Testis (tissue), 5 donors: ENCODE measurements at places on chromosomes 2 and 18. TPM values are rescaled to one million over a fixed set of nuclear protein-coding genes. Genes with fewer than 3 reads are reported as not detected.

DNA sequence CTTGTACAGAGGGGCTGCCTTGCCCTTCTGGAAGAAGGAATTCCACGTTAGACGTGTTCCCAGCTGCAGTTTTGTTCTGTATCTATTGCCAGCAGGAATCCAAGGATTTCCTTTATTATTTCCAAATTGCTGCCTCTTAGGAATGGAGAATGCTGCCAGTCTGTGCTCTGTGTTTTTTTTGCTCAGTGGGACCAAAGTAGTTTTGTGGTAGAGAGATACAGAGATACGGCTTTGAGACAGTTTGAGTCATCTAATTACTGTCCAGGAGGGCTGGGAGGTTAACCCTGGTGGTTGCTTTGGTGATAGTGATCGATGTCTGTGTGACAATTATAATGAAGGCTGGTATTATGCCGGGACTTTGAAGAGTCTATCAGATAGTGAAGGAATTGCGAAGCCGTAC lies 26.3 kb downstream of the ASAP2 start:
- DNase-seq: no peak

DNA sequence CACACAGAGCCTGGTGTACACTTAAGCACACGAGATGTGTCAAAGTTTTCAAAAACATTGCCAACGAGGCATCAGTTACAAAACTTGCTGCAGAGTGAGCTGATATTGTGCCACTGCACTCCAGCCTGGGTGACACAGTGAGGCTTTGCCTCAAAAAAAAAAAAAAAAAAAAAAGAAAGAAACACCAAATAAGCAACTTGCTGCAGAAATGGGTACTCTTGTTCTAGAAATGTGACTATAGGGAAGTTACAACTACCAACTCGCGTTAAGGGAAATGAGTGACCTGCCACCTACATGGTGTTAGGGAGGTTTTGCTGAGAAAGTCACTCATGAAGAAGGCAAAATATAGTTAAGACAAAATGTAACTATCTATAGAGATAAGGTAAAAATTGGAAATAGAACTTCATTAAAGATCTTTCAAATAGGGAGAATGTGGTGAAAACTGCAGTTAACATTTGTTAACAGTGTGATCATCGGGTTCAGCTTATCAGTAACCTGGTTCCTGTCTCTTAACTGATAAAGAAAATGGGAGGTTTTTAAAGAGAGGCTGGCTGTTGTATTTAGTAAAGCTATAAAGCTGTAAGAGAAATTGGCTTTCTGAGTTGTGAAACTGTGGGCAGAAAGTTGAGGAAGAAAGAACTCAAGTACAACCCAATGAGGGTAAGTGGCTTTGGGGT lies at the start of gene IL1RL1:
TSS of gene IL1RL1 (plus strand) at position 600 of the 677 bp plus-strand sequence. CDS start 26,702 bp downstream, outside the sequence.
- DNase-seq: no peak

DNA sequence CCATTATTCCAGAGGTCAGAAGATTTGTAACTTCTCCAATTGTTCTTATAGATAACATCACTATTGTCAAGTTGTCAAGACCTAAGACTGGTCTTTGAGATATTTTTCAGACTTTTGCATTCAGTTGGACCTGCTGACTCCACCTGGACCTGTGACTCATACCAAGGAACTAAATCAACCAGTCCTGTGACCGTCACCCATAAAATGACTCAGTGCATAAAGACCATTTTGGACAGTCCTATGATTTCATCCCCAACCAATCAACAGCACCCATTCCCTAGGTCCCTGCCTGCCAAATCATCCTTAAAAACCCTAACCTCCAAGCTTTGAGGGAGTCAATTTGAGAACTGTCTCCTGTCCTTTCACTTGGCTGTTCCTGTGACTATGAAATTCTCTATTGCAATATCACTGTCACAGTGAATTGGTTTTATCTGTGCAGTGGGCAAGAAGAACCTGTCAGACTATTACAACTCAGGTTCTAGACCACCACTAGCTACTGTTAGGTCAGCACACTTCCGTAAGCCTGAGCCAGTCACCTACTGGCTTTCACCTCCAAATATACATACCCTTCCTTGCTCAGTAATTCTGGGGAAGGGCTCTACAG lies 17.1 kb downstream of the DPP4 start:
- no peak for DNase-seq

- no peak for DNase-seq
Observed at GRCh38 chr2:38586931-38587330, 15.8 kb downstream of the HNRNPLL start.

WIPF1 gene
- 16.9 TPM for polyA plus RNA-seq
